ENCODE measurements at places on chromosomes 1 and 21.

- DNase-seq = no peak
Observed at GRCh38 chr1:230205719-230206198, 138.7 kb downstream of the GALNT2 start.

GRCh38 chr1:114490274-114490693 is 20.7 kb downstream of the TRIM33 start:
- no peak for DNase-seq

DNA sequence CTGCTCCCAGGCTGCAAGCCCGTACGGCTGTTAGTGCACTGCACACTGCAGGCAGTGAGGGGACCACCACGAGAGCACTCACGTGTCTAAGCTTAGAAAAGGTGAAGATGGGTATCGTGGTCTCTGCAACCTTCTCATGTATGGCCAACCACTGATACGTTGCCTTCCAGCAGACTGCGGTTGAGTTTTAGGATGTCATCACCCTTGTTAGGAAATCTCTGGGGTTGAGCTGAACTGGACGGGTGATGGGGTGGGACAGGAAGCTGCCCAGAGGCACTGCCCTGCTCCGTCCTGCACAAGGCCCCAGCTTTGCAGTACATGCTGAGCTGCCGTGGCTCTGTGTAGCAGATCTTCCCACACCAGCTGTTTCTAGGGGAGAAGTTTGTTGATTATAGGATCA is 43.3 kb downstream of the FAAP20 start:
- no peak for DNase-seq

DNA sequence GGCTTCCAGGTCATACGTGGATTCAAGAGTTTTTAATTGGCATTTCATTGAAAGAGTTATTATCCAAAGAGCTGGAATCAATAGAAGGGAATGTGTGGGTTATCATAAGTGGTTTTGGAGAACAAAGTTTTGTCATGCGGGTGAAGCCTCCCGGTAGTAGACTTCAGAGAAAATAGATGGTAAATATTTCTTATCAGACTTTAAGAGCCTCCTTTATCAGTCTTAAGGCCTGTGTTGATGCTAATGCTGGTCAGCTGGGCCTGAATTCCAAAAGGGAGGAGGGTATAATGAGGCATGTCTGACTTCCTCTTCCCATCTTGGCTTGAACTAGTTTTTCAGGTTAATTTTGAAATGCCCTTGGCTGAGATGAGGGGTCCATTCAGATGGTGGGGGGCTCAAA is 89.7 kb downstream of the ITSN1 start:
- DNase-seq = no peak

GRCh38 chr1:64236541-64236954 is 33.1 kb downstream of the UBE2U start:
- no peak for DNase-seq

DNA sequence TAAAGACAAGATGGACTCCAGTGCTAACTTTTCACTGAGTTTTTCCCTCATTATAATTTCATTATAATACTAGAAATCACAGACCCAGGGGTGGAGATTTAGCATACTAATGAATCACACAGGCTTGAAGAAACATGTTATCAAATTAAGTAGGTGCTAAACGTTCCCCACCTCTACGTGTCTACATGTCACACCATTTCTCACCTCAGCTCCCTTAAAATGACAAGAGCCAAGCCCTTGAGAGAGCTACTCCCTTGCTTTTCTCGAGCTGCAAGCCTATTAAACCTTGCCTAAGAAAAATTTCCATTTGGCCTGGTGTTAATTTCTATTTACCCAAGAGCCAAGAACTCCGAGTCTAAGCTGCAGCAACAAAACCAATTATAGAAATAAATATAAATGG is 396.3 kb upstream of the NEGR1 start:
- DNase-seq = no peak

DNA sequence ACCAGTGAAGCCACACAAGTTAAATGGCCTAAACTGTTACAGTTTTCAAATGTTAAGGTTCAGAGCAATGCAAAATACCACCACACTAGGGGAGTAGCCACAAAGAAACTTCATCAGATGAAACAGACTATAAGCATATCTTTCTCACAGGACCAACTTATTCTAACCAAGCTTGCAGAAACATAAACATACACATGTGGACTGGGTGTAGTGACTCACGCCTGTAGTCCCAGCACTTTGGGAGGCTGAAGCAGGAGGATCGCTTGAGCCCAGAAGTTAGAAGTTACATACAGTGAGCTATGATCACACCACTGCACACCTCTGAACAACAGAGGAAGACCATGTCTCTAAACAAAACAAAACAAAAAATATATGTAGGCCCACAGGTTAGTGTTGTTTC is 17.3 kb downstream of the WDR47 start:
- DNase-seq = no peak

Measured in muscle of arm (tissue), 14 donors.